ENCODE measurements at places on chromosomes 7 and 10.

DNA sequence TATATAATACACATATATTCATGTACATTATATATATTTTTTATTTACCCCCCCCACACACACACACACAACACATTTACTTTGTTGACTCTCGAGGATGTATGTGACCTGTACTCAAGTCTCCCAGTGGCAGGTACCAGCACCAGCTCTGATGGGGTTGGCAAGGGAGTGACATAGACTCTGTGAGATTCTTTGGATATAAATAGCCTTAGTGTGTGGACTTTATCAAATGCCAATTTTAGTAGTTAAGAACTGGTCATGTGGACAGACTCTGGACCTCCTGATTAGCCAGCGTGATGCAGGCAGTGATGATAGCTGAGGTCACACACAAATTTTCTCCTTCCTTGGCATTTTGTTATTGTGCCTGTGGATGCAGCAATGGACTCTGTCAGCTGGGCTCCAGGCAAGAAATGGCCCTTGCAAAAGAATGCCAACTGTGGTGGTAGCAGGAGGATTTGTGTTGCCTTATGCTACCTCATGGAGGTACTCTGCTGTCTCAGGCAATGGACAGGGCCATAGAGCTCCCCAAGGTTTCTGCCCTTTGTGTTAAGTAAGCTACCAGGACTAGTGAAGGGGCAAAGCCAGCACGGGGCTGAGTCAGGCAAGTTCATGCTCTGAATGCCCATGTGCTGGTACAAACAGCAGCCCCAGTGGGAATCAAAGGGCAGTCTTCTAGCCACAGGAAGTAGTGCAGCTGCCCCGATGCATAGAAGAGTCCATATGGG is 224.6 kb upstream of the ZWINT start:
- no peaks in the 10 kb centered on the region for H3K27me3 ChIP-seq
- no peak overlapping the region for H3K27ac ChIP-seq
- no peak overlapping the region for H3K4me3 ChIP-seq
- no peaks in the 10 kb centered on the region for H3K4me1 ChIP-seq
- no peaks in the 10 kb centered on the region for H3K36me3 ChIP-seq

DNA sequence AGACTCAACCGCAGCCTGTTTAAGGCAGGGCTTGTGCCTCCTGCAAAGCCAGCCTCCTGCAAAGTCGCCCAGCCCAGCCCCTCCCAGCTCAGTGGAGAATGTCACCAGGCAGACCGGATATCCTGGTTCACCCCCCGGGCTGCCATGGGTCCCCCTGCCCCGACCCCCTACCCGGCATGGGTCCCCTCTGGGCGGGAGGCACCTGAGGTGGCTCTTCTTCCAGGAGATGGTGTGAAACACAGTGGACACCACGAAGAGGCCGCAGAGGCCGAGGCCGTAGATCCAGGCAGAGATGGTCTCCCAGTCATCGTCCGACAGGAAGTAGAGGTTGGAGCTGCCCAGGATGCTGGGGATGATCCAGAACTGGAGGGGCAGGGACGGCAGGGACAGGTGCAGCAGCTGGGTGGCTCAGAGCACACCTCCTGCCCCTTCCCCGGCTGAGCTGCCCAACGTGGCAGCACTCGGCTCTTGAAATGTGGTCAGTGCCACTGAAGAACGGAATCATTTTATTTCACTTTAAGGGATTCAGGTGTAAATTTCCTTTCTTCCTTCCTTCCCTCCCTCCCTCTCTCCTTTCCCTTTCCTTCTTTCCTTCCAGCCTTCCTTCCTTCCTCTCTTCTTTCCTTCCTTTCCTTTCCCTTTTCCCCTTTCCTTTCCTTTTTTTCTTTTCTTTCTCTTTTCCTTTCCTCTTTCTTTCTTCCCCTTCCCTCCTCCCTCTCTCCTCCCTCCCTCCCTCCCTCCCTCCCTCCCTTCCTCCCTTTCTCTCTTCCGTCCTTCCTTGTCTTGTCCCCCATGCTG is 36.7 kb upstream of the RADIL start:
- peaks cover 17% of the 10 kb centered on the region for H3K27me3 ChIP-seq
- H3K36me3 ChIP-seq = no peaks in the 10 kb centered on the region
- no peak for DNase-seq
- no peak overlapping the region for H3K27ac ChIP-seq

- H3K36me3 ChIP-seq = no peaks in the 10 kb centered on the region
- H3K4me3 ChIP-seq = no peak overlapping the region
- H3K4me1 ChIP-seq = no peaks in the 10 kb centered on the region
- H3K27me3 ChIP-seq = peaks cover 2% of the 10 kb centered on the region
Observed at GRCh38 chr10:96188916-96189315, 58.8 kb downstream of the ZNF518A start.

DNA sequence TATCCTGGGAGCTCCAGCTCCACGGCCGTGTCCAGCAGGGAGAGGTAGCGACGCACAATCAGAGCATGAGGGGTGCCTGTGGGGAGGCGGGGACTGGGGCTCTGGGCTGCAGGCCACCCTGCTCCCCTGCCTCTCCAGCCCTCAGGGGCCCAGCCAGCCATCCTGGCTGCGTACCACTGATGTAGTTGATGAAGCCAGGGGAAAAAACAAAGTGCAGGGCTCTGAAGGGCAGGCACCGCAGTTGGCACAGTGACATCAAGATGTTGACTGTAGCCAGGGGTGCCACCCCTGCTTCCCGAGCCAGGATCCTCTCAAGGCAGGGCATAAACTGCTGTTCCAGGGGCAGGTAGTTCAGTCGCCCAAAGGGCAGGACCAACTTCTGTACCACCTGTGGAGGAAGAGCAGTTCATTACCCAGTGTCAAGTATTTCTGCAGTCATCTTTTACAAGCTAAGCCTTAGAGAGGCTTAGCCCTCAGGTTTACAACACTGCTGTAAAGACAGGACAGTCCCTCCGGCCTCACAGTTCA is 2.8 kb downstream of the FASTK start:
- H3K27me3 ChIP-seq = peaks cover 3% of the 10 kb centered on the region
- DNase-seq = peak; percentile 39
- peaks cover 15% of the 10 kb centered on the region for H3K36me3 ChIP-seq
- H3K27ac ChIP-seq = peak overlapping the region; percentile 65
- H3K4me3 ChIP-seq = peak overlapping the region; percentile 40

DNA sequence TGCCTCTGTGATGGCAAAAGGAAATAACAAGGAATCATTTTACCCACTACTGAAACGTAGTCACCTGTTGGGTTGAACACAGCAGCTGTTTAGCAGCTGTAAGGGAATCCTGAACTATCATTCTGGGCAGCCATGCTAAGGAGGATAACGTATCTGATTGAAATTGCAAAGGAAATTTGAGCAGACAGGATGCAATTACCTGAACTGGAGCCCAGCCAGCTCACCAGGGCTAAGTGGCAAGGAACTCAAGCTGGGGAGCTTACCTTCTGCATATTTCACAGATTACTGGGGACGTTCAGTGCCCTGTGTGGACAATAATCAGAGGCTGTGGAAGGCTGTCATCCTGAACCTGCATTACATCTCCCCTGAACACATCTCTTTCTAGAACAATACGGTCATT is 650.5 kb downstream of the SORCS3 start:
- no peak for DNase-seq
- no peak overlapping the region for H3K4me3 ChIP-seq
- no peaks in the 10 kb centered on the region for H3K4me1 ChIP-seq
- no peak overlapping the region for H3K27ac ChIP-seq
- no peaks in the 10 kb centered on the region for H3K27me3 ChIP-seq

All from HFFc6 (cell line).